ENCODE measurements at places on chromosomes 7 and 10.

- DNase-seq = peak; percentile 20
Observed at GRCh38 chr7:153430931-153431330, 621.3 kb upstream of the DPP6 start.

GRCh38 chr10:116798859-116799258 lies 50.4 kb upstream of the ENO4 start:
- DNase-seq = no peak

DNA sequence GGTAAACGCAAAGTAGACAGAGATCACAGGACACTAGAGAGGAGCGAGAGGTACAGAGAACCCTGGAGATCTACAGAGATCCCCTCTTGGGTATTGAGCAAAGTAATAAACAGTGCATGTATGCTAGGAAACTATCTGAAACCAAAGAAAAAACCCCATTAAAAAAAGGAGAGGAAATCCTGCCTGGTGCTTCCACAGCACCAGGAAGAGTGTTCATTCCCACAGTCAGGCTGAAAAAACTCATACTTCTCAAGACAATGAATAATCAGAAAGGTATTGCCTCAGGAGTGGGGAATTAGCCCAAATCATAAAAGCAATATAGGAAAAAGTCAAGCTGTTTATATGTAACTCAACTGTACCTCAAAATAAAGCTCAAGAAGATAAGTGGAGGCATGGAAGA lies 59.1 kb downstream of the ANKRD26 start:
- no peak for DNase-seq

DNA sequence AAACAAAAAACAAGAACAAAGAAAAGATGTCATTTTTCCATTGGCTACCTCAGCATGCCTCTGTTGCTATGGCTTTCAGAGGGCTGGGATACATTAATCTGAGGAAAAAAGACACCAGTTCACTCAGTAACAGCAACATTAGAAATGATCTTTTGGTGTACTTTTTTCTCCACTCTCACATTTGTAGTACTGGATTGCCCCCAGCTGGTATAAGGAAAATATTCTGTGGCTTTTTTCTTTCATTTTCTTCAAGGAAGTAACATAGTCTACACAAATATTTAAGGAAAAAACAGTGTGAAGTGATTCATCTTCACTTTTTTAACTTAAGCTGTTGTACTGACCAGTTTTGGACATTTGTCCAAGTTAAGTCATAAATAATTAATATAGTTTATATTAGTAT lies 482.3 kb downstream of the SORCS1 start:
- DNase-seq = no peak

DNA sequence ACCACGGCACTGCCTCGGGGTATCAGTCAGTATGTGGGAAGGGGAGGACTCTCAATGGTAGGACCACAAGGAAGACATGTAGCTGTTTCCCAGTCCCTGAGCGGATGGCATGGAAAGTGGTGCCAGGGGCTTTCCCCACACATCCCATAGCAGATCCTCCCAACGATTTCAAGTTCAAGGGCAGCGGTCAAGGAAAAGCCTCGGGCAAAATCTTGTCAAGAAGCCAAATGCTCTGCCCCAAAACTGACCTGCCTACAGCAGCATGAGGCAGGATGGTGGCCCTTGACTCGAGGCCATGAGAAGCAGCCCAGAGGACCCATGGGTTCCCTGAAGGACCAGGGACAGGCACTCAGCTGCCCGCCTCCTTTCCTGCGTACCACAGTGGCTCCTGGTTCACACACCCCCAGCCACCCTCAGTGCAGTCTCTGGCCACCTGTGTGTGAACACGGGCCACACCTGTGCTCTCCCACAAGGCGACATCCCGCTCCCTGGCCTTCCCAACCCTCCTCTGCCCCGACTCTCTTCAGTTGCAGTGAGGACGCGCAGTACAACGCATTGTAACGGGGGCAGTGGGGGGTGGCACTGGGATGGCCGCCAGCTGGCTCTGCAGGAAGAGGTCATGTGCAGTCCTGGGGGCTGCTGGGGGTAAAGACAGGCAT lies 43.6 kb downstream of the CTBP2 start:
- DNase-seq = no peak

GRCh38 chr7:12111422-12112405 lies 99.4 kb upstream of the TMEM106B start:
- peak; percentile 38 for DNase-seq

GRCh38 chr10:77071956-77072355 lies 565.7 kb downstream of the KCNMA1 start:
- DNase-seq = no peak

DNA sequence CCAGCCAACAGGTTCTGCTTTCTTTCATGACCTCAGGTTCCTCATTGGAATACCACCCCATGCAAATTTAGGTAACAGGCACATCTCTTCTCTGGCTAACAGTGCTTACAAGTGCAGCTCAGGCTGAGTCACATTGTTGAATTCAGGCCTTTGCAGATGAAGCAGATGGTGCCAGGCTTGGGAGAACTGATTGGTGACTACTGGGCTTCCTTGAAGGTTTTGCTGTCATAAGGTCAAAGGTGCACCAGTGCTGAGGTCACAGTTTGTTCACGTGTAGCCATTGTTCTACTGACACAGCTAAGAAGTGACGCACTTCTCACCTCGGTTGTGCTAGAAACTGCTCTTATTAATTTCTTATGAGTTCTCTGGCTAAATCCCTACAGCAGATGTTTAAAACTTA lies 128.6 kb upstream of the BMPER start:
- no peak for DNase-seq

DNA sequence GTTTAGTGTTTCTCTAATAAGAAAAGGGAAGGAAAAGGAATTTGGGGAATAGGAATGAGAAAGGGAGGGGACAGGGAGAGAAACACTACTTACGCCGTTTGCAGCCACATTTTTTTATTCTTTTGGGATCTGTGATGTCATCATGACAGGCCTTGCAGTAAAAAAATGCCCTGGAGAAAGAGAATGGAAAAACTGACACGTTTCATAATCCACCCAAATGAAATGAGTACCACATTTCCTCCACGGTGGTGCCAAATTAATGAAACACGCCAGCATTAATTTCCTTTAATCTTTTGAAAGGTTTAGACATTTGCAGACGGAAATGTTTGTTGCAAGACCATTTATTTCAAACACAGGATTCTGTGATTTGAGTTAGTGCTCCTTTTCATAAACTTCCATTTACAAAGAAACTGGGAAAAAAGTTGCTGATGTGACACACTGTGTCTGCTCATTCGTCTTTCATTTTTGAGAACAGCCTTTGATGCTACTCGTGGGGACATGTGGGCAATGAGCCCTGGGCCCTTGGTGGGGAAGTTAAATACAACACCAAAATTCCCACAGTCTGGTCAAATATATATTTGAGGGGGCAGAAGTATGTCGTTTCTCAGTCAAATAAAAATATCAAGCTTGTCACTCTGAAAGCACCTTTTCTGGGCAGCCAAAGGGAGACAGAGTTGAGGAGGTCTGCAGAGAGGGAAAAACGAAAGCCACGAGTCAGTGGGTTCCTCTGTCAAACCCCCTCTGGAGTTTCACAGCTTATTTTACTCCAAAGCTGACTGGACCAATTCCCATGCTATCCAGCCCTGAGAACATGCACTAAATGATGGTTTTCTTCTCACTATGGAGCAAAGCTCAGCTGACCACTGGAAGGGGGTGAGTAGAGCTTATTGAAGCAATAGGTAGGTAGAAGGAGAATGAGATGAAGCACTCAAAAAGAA lies 625.5 kb downstream of the KCNMA1 start:
- no peak for DNase-seq

- DNase-seq = no peak
Observed at GRCh38 chr7:29818308-29818707, 12.0 kb downstream of the WIPF3 start.

DNA sequence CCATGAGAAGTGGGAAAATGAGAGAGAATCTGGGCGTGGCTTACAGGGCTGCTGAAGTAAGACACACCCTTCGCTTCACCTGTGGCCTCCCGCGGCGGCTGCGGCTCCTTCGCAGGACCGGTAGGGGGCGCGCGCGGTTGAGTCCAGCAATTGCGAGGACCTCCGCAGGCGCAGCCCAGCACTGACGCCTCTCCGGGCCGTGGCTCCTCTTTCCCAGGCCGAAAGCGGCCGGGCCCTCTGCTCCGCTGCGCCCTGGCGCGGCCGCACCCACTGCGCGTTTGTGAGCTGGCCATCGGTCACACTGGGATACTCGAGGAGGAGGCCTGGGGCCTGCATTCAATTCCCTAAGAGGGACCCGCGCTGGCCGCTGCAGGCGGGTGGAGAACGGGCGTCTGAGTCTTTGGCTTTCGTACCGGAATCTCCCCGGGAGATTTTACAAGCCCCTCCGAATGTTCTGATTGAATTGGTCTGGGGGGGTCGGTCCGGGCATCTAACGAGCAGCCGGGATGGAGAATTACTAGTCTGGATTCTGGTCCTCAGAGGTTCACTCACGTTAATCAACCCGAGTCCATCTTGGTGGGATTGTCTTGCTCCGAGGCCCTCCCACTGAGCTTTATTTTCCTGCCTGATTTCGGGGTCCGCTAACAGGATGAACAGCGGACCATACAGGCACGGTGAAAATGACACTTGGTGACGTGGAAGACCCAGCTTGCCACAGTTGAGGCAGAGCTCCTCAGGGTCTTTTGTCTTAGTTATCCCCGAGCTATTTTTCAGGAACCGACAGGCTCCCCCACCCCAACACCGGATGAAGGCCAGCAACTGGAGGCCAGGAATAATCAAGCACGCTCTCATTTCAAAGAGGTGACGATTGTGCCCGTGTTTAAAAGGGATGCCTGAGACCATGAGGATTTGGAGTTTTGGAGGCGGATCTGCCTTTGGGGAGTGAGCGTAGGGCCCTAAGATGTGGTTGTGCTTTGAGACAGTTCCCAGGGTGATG lies at the start of gene LRRD1:
Gene LRRD1, minus strand, starts transcription at position 215 of the 997 bp plus-strand sequence. CDS start 13,940 bp downstream, outside the sequence.
- peak; percentile 95 for DNase-seq

- no peak for DNase-seq
Observed at GRCh38 chr10:51384971-51385370, 310.7 kb downstream of the PRKG1 start.

- DNase-seq = no peak
Observed at GRCh38 chr7:44471850-44472249, 18.6 kb downstream of the NUDCD3 start.

GRCh38 chr7:80584778-80585177 lies 53.7 kb upstream of the CD36 start:
- peak; percentile 12 for DNase-seq

DNA sequence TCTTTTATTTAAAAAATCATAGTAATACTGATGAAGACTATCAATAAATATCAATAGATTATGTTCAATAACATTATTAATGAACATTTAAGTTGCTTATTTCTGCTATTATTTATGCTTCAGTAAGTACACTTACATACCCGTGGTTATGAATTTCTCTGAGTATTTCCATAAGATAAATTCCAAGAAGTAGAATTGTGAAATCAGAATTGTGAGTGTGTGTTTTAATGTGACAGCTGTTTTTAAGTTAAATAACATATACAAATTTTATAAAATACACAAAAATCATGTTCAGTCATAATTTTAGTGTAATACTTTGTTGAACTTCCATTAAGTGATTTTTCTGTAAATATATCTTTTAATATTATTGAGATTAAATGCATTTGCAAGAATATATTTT lies 37.5 kb upstream of the SEMA3E start:
- DNase-seq = no peak

DNA sequence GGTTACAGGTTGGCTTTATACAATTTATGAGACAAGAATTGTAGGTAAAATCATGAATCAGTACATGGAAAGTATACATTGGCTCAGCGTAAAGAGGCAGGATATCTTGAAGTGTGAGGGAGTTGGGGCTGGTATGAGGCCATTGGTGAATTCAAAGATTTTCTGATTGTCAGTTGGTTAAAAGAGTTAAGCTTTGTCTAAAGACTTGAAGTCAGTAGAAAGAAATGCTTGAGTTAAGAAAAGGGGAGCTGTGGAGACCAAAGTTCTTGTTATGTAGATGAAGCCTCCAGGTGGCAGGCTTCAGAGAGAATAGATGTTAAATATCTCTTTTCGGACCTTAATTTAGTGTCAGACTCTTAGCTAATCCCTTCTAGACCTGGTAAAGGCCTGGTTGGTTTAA lies 341.0 kb downstream of the GALNT17 start:
- DNase-seq = no peak
